ENCODE measurements at places on chromosomes 3 and 15. TPM values are rescaled to one million over a fixed set of nuclear protein-coding genes. Genes with fewer than 3 reads are reported as not detected.

- DNase-seq = no peak
These were observed 8.1 kb downstream of the RMDN3 start for GRCh38 chr15:40746916-40747418.

DNA sequence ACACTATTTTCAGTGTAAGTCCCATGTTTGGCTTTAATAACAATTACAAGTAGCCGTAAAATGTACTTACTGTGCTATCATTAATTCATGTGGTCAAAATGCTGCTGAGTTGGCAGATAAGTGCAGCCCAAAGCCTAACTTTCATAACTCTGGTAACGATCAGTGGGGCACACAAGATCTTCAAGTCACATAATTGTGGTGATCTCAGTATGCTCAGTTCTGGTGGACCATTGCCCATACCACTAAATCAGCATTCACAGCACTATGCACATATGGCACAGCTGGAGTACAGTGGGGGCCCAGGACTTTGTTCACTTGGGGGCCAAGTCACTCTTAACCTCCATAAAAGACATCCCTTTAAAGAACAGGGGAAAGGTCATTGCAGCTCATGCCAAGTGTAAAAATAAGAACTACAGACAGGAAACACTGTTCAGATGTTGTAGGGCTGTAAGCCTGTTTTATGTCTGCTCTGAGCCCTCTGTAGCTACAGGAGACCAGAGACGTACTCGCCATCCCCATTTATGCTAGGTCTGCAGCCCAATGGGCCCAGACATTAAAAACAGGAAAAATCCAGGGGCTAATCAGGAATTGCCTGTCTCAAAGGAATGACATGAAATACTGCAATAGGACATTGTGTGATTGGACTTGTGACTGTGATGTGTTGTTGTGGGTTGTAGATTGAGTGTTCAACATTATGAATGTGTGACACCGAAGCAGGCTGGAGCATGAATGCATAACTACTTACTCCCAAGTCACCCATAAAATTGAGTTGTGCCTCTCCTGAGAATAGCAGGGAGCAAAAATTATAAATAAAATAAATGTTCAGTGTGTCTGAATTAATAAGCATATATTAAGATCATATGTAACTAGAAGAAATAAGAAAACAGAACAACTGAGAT, 282.5 kb upstream of the EPHA3 start:
- no peak for DNase-seq

DNA sequence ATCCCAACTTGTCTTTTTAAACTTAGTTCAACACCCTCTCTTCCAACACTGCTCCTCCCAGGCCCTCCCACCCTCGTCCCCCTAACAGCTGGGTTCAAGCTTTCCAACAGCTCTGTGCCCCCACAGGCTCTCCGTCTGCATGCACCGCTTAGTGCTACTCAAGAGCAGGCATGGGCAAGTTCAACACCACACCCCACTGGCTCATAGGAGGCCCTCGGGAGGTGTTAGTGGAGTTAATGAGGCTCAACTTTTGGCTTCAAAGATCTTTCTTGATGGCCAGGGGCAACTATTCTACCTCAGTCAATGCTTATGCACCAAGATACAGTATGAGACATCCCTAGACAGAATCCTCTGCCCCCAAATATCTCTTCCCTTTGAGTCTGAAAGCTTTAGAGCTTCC, 114.4 kb downstream of the ANP32A start:
- DNase-seq = no peak

- no peak for DNase-seq
These were observed 902 bp downstream of the CMTM6 start for GRCh38 chr3:32501783-32502117.

PTX3 gene
- 17.6 TPM for total RNA-seq

All from M059J (cell line).